WTC11 (cell line): ENCODE measurements at places on chromosomes 16 and 17.

DNA sequence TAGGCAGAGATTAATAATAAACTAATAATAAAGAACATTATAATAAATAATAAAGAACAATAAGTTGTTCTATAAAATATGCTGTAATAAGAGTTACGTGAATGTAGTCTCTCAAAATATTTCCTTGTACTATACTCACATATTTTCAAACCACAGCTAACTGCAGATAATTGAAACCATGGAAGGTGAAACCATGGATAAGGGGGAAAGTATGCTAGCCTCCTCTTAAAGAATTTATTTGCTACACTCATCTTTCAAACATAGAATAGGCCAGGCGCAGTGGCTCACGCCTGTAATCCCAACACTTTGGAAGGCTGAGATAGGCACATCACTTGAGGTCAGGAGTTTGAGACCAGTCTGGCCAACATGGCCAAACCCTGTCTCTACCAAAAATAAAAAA lies 18.5 kb downstream of the CYTH1 start:
- DNase-seq: no peak

DNA sequence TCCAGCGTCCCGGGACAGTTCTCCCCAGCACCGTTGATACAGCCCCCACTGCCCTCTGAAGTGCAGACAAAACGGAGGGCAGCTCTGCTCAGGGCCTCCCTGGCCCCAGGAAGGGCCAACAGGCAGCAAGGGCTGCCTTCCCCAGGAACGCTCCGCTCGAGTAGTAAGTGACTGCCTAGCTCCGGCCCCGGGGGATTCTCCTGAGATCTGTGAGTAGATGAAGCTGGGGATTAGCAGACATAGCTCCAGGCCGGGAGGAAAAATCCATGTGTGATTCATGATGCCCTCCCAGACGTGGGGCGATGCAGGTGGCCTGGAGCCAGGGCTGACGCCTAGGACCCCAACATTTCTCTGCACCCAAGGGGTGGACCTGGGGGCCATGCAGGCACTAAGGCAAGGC lies 85.3 kb downstream of the ENGASE start:
- no peak for DNase-seq

DNA sequence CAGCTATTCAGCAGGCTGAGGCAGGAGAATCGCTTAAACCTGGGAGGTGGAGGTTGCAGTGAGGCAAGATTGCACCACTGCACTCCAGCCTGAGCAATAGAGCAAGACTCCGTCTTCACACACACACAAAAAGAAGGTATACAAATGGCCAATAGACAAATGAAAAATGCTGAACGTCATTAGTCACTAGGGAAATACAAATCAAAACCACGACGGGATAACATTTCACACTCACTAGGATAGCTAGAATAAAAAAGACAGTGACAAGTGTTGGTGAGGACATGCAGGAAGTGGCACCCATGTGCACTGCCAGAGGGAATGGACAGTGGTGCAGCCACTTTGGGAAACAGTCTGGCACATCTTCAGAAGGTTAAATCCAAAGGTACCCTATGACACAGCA lies 172.9 kb downstream of the FTO start:
- no peak for DNase-seq

DNA sequence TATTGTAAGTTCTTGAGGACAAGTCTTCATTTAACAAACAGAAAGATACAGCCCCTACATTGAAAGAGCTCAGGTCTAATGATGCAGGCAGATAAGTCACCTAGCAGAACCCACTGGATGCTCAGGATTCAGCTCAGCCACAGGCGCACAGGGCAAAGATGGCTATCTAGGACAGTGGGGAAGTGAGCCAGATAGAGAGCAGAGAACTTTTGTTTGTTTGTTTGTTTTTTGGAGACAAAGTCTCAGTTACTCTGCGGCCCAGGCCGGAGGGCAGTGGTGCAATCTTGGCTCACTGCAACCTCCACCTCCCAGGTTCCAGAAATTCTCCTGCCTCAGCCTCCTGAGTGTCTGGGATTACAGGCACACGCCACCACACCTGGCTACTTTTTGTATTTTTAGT lies 20.4 kb downstream of the METTL2A start:
- no peak for DNase-seq

GRCh38 chr16:51150888-51151320 lies at the start of gene SALL1:
SALL1 (minus strand) TSS chr16:51151270; CDS start chr16:51151241, 29 bp downstream.
- DNase-seq: no peak

- no peak for DNase-seq
These were observed 34.3 kb downstream of the SMURF2 start for GRCh38 chr17:64627797-64628196.

DNA sequence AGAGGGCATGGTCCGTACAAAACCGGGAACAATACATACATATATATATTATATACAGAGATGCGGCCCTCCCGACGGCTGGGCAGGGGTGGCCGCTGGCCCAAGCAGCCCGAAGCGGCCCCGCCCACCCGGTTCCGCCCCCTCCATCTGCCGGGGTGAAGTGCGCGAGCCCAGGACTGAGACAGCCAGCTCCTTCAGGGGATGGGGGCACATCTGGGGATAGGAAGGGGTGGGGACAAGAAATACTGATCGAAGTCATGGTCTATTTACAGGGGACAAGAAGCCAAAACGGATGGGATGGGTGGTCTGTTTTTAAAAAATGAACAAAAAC lies 3.8 kb upstream of the SAMD14 start:
- DNase-seq: no peak

DNA sequence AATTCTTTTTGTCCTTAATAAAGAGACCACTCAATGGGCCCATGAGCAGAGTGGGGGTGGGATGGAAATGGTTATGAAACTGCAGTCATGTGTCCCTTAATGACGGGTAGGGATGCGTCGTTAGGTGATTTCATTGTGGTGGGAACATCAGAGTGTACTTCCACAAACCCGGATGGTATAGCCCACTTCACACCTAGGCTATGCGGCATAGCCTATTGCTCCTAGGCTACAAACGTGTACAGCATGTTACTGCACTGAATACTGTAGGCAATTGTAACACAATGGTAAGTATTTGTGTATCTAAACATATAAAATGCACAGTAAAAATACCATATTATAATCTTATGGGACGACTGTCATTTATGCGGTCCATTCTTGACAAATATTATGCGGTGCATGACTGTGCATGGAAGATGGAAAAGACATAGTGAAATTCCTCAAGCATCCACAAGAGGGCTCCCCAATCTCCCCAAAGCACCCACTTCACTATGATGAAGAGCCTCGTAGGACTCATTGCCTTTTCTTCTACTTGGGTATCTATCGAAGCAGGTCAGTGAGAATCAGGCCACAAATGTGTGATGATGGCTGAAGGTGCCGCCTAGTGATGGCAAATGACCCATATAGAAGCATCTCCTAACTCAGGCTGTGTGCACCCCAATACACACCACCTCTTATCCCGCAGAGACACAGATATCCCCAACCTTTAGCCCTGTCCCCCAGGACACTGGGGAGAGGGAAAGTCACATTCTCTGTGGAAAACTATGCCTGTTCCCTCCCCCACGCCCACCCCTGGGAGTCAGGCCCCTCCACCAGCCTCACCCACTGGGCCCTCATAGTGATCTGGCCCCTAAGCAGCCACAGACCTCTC lies 43.5 kb downstream of the TBX21 start:
- DNase-seq: no peak

DNA sequence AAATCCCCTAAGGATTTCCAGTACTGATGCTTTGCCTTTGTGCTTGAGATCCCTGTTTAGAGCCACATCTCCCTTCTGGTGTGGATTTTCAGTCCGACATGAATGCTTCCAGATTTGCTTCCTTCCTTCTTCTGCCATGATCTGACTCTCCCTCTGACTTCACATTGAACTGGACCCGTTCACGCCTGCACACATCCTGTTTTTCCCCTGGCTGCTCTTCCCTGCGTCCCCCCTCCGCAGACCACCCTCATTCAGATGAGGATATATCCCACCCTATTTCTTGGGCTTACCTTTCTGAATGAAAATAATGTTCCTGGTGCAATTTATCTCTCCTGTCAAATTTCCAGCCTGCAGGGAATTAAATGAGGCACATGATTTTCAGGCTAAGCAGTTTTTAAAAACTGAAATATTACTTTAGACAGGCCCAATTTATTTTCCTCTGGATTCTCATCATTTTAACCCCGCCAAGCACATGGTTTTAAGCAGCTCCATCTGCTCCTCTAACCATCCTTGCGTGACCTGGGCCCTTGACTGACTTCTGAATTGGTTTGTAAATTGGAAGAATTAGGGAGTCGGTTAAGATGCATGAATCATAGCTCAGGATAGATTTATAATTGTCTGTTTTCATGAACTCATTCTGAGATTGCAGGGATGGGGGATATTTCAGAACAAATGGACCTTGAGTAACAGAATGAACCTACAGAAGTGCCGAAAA lies 59.2 kb downstream of the BMERB1 start:
- no peak for DNase-seq

GRCh38 chr16:68512183-68512582 lies 26.9 kb upstream of the ZFP90 start:
- DNase-seq: no peak

DNA sequence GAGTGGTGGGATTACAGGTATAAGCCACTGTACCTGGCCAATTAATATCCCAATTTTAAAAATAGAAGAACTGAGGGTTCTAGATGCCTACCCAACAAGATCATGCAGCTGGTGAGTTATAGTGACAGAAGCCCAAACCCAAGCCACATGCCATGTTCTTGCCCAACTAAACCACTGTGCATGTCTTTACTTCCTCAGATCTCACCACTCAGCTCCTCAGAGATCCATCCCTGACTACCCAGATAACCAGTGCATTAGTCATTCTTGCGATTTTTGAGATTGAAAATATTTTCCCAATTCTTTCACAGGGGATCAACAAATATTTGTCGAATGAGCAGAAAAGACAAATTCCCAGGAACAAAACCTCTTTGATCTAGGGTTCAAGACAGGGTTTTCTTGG lies 303.1 kb downstream of the CBLN1 start:
- DNase-seq: no peak
